ENCODE measurements at places on chromosomes 13 and 19.

DNA sequence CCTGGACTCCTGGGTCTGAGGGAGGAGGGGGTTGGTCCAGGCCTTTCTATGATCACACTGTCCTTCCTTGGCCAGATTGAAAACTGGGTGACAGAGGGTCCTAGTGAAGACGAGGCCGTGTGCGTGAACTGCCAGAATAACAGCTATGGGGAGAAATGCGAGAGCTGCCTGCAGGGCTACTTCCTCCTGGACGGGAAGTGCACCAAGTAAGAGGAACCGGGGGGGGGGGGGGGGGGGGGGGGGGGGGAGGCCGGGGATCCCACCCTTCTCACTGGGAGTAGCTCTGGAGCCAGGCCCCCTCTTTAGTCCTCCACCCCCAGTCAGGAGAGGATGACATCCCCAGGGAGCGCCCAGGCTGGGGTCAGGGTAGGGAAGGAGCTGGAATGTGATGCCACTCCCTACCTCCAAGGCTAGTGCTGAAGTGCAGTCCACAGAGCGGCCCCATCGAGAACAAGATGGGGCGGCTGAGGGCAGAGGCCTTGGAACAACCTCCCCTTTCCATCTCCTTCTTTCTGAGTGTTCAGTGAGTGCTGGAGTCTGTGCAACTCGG is 19.4 kb downstream of the CNFN start:
- DNase-seq = no peak

- no peak for DNase-seq
Observed at GRCh38 chr13:110347088-110347487, 40.0 kb downstream of the COL4A2 start.

DNA sequence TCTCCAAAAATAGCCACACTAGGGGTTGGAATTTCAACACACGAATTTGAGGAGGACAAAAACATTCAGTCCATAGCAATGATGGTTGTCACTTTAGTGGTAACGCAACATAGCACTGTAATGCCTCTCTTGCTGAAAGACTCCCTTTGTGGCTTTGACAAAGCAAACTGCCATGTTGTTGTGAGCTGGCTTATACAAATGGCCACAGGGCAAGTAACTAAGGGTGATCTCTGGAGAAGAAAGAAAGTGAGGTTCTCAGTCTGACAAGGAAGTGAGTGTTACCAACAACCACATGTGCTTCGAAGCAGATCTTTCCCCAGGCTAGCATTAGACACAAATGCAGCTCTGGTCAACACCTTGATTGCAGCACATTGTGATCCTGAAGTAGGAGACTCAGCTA is 79.1 kb upstream of the PCDH17 start:
- no peak for DNase-seq

DNA sequence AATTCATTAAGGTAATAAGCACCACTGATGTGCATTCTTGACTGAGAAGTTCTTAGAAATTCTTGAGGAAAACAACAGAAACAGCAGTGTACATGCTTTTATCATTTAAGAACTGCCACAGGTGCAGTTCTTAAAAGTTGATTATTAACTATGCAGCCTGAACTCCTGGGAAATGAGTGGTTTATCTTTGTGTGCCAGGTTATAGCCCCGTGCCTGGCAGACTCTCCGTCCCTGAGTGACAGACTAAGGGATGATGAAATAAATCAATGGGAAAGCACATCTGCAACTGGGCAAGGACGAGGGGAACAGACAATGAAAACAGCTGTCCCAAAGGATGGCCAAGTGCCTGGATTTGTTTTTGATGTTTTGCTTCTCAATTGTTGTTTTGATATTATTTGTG is 84.4 kb upstream of the SPATA13 start:
- no peak for DNase-seq

DNA sequence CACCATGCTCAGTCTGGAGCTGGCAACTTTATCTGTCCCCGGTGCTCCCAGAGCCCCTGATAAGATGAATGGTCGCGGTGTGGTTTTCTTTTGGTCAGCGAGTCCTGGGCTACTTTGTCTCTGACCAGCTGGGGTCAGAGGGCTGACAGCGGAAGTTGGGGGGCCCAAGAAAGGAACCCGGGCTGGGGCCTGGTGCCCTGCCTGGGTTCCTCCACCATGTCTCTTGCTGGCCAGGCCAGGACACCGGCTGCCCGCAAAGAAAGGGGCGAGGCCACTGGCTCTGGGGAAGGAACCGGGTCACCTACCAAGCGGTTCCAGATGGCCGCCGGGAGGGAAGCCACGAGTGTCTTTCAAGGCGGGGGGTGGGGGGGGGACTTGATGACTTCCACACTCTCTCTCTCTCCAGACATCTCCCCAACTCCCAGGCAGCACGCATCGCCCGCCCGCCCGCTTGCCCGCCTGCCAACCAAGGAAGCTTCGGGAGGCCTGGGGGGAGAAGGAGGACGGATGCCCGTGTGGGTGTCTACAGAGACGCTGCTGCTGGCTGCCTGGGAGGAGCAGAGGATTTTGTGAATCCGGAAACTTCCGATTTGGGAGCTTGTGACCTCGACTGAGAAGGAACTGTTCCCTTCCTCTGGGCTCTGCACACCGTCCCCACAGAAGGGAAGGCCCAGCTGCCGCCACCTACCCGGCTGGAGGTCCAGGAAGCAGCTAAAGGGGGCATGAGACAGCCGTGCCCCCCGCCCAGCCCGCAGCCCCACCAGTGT is 1.1 kb downstream of the PIP5K1C start:
- DNase-seq = peak; percentile 55

- no peak for DNase-seq
Observed at GRCh38 chr13:83730674-83731073, 151.6 kb downstream of the SLITRK1 start.

DNA sequence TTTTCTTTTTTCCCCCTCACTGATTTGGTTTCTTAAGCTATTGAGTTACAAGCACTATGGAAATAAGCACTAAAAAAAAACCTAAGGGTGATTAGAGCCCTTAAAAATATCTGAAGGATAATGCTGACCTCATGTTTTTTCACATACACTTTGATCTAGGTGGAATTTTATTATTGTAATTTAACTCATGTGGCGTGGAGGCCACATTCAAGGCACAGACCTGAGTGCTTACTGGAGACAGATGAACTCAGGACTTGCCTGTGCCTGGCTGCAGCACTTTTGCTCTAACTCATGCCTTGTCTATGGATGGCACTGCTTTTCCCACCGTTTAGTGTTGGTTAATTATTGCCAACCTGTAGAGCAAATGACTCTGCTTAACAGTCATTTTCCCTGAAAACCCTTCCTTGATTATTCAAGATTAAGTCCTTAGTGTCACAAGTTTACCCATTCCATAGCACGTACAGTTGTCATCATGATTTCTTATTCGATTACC is 541.4 kb downstream of the GPC6 start:
- DNase-seq = no peak

- DNase-seq = no peak
Observed at GRCh38 chr13:73991384-73991783, 142.8 kb downstream of the KLF12 start.

GRCh38 chr19:41850381-41850780 is 5.5 kb downstream of the DMRTC2 start:
- no peak for DNase-seq

- DNase-seq = no peak
Observed at GRCh38 chr13:49625392-49626079, 2.8 kb upstream of the ARL11 start.

- DNase-seq = peak; percentile 2
Observed at GRCh38 chr13:99572131-99572530, 70.9 kb downstream of the TM9SF2 start.

DNA sequence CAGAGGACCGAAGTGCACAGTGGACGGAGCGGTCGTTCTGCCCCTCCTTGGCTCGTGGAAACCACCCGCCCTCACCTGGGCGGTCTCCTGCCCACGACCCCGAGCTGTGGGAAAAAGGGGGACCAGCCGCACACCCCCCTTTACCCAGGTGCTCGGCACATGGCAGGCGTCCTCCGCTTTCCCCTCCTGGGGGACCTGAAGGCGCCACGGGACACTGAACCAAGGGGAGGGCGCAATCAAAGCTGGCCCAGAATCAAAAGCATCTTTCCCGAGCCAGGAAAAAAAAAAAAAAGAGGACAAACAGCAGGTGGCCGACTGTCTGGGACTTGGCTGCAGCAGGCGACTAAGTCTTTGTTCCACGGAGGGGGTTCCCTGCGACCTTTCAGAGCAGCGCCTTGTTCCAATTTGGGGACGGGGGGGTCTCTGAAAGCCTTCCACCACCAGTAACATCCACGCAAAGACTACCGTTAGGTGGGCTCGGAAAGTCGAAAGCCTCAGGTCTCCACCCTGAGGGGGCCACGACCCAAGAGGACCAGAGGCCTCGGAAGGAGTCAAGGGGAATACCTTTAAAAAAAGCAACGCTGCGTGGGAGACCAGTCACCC is 1.1 kb downstream of the MBD3 start:
- no peak for DNase-seq

DNA sequence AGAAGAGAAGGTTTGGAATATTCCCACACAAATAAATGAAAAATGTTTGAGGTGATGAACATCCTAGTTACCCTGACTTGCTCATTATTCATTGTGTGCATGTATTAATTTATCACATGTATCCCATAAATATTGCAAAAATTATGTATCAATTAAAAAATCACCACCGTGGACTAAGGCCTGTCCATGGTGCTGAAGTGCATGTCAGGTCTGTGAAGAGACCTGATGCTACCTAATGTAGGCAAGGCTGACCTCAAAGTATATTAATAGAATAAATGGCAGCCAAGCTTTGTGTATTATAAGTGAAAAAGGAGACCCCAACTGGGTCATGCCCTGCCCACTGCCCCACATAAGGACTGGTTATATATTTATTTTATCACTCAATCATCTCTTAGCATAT is 34.4 kb upstream of the ZNF835 start:
- DNase-seq = no peak

DNA sequence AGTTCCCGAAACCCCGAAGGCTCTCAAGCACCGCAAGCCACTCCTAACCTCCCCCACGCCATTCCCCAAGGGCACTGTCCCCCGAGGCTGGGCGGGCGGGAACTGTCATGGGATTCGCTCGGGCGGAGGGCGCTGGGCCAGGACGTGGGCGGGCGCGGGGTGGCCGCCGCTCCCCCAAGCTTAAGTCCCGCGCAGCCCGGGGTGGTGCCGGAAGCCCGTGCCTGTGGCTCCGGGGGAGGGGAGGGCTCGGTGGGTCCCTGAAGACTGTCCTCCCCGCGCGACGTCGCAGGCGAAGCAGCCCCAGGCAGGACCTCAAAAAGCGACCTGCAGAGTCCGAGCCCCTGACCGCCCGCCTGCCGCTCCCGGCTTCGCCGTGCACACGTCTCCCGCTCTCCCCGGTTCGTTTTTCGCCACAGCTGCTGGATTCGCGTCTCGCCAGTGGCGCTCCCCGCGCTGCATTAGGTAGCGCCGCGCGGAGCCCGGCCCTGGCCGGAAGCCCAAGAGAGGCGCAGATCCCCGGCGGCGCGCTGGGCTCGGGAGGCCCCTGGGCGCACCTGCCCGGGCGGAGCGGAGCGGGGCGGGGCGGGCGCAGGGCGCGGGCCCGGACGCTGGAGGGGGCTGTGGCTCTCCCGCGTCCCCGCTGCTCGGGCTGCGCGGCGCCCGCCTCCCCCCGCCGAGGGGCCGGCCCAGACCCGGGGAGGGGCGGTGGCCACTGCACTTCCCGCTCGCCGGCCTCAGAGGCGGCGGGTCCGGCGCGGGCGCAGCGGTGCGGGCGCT is at the start of gene FARP1:
FARP1 (plus strand) TSS at position 715 of the 777 bp plus-strand sequence. CDS start 70,149 bp downstream, outside the sequence.
- peak; percentile 47 for DNase-seq

- no peak for DNase-seq
Observed at GRCh38 chr13:112733661-112734379, 44.0 kb downstream of the ATP11A start.
